Motor neuron (in vitro differentiated cells): ENCODE measurements at places on chromosomes 5 and 9.

GRCh38 chr5:146490089-146490843 lies 25.7 kb downstream of the GPR151 start:
- no peak for ATAC-seq

DNA sequence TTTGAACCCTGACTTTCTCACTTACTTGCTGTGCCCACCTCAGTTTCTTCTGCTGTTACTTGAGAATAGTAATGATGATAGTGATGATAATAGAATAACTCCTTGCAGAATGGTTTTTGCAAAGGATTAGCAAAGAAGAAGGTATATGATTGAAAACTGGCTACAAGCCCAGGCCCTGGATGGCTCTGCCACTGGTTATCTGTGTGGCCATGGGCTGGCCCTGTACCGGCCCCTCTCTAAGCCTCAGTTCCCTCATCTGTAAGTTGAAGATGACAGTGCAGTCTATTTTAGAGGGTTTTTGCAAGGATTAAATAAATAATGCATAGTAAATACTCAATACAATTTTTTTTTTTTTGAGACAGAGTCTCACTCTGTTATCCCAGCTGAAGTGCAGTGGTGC lies 6.2 kb downstream of the TTLL11 start:
- no peak for ATAC-seq

GRCh38 chr5:134146651-134147518 lies 29.9 kb downstream of the SKP1 start:
- ATAC-seq: no peak

- ATAC-seq: no peak
These were observed 7.2 kb downstream of the GAPT start for GRCh38 chr5:58498340-58498942.

DNA sequence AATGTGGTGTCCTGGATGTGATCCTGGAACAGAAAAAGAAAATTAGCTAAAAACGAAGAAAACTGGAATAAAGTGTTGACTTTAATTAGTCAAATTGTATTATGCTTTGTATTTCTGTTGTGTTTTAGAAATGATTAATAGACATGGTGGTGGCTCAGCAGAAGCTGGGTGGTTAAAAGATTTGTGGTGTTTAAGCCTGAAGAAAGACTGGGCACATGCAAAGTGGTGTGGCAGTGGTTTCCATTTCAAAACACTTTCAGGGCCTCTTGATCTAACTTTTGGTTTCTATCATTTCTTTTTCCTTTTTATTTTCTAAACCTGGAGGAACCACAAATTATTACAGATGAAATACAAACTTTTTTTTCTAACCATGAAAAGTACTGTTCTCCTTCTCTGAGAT lies 44.1 kb downstream of the ADGRV1 start:
- ATAC-seq: no peak

DNA sequence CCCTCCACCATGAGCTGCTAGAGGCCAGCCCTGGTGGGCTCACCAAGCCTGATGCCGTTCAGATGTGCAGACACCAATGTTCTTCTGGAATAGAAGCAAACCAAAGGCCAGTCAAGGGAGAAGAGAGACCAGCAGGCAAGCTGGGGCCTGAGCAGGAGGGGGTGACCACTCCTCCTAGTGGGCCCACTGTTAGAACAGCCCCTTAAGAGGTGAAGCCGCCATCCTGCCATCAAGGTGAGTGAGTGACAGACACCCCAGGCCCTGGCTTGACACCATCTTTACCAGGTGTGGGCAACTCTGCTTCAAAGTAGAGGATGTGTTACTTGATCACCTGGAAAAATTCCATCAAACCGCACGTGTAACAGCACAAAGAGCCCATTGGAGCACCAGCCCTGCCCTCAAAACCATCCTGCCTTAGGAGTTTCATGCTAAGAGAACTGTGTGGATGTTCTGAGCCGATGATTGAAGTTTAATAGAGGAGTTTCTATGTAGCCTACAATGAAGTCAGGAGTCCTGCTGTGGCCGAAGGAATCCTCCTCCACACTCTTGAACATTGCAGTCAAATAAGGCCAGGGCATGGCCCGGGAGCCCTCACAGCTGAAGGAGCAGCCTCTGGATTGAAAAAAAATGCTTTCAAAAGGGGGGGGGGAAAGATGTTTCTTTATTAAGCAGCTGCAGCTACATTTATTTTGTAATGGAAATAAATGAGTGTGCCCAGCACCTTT lies 20.8 kb downstream of the AMBP start:
- ATAC-seq: no peak

GRCh38 chr5:142800776-142801494 lies 30.8 kb downstream of the ARHGAP26 start:
- ATAC-seq: no peak

DNA sequence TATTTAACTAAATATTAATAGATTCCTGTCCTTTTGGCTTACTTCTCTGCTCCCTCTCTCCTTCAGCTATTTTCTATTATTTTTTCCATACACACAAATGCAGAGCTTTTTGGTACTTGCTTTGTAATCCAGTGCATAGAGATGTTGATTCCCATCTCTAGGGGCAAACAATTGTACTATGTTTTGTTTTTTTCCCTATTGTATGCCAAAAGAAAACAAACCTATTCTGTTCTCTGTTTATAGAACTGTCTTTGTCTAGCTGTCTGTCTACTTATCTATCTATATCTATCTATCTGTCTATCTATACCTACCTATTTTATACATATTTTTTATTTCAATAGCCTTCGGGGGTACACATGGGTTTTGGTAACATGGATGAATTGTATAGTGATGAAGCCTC lies 121.6 kb upstream of the LIFR start:
- no peak for ATAC-seq

DNA sequence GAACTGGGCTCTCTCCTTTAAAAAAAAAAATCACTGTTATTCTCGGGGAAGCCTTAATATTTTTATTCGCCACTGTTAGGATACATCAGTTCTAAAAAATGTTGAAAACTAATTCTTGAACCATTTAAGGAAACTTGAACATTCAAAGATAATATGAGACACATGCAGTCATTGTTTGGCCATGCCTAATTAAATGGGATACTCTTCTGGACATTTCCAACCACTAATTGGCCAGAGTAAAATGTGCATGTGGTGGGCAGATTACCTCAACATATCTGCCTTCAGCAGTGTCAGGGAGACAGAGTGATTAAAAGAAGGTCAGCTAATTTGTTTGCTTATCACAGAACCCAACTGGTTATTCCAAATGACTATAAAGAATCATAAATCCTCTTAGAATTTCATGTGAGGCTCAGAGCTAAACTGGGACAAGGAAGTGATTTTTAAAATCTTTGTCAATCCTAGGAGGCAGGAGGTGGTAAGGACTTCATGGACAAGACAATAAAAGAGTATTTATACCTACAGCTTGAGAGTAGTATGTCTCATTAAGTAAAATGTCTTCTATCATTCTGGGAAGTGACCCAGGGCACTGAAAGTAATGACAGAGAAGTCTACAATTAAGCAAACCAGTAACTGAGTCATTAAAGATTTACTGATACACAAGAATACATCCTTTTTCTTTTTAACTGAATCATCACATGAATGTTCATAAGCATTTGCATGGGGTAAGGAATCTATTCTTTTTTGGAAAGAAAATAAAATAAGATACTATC lies 242.9 kb upstream of the TRPM3 start:
- no peak for ATAC-seq

DNA sequence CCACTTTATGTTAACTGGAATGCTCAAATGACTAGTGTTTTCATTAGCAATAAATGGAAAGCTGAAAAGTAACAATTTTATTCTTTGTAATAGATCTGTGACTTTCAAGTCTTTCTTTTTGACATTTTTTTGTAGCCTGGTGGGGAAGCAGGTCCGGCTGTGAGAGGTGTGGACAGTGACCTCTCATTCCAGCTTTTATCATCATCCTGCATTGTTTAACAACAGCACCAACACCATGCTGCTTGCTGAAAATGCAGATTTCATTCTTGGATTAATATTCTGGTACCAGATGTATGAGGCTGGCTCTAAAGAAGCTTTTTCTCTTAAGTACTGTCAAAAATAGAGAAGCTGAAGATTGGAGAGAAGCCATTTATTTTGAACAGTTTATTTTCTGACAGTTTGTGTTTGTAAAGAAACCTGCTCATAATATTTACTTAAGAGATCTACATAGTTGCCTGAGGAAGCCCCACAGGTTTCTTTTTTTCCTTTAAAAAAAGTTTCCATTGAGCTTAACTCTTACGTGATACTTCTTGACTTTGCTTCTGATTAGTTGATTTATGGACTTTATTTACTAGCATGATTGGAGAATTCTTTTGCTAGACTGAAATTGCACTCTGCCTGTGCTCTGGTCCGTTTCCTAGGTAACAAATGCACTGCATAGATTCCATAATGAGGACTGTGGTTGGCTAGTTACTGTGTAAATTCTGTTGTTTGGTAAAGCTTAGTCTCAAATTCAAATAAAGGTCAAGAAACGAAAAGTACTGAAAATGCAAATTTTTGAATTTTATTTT lies 3.4 kb downstream of the KIAA1958 start:
- ATAC-seq: peak; percentile 4

- no peak for ATAC-seq
These were observed 58.4 kb downstream of the COL23A1 start for GRCh38 chr5:178531786-178532185.

DNA sequence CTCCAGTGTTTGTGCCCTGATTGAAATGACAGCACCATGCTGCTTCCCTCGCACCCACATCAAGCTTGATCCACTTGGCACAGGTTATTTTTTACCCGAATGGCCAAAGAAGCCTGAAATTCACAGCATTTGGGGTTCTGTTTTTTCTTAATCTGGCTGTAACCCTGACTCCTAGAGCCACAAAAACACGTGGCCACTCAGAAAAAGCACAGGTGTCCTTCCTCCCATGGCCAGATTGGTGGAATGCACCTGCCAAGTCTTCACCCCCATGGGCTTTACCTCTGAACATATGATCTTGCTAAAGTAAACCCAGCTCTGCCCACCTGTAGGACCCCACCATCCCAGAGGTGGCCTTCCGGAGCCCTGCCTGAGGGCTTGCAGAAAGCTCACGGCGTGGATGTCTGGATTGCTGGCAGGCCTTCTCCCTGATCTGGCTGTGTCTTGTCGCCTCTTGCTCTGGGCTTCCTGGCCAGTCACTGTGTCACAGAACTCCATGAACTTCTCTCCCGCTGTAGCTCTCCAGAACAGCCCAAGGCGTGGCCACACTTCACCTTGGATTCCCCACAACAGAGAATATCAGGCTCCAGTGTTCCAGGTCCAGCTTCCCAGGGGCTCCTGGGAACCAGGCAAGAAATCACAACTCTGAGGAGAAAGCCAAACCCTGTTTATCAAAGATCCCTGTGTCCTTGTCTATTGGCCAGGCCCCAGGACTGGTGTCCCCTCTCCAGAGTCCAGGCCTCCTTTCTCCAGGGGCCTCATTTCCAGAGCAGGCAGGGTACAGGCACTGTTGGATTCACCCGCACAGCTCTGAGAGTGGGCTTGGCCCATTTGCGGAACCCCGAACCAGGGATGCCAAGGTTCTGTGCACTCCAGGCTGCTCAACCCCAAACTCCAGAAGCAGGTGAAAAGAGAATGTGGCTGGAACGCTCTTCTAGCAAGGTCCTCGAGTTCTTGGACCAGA lies 272.5 kb downstream of the SYK start:
- no peak for ATAC-seq
